ENCODE measurements at places on chromosomes 16 and 17.

- no peak for DNase-seq
Measured at GRCh38 chr17:32794533-32795246, 82.2 kb downstream of the MYO1D start.

DNA sequence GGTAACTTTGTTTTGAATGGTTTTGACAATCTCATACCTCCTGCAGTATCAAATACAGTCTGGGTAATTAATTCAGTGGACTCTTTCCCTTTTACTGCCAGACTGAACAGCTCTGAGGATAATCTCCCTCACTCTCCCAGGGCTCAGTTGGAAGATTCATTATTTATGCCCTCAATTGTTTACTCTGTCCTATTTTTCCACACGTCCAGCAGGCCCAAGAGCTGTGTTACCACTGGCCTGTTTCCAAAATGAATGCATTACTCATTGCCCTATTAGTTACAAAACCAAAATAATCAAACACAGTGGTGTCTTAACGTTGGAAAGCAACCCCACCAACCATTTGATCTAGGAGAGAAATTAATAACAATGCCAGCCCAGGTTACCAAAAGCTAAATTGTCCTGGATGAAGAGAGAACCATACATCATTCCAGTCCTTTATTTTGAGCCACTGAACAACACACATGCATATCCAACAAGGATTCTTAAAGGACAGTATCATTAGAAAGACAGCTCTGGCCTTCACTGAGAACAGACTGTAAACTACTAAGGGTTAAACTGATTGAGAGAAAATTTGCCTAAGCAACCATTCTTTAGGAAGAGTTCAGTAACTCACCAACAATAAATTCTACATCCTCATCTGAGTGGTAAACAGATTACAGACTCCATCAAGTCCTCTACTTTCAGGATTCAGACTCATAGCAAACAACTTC, 34.5 kb downstream of the FAM222B start:
- peak; percentile 91 for DNase-seq

DNA sequence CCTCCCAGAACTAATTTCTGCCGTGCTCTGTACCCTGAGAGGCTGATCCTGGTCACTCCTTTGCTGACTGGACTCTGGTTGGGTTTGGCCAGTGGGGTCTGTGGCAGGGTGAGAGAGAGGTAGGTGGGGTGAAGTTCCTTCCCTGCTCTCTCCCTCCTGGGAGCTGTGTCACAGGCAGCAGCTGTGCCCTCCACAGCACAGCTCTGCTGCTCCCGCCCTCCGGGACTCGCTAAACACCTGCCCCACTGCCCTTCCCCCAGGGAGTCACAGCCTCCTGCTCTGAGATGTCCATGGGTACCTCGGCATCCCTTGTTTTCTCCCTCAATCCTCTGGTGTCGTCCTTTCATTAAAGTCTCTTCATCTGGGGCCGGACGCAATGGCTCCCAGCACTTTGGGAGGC, 66.4 kb downstream of the SRCIN1 start:
- DNase-seq: no peak

DNA sequence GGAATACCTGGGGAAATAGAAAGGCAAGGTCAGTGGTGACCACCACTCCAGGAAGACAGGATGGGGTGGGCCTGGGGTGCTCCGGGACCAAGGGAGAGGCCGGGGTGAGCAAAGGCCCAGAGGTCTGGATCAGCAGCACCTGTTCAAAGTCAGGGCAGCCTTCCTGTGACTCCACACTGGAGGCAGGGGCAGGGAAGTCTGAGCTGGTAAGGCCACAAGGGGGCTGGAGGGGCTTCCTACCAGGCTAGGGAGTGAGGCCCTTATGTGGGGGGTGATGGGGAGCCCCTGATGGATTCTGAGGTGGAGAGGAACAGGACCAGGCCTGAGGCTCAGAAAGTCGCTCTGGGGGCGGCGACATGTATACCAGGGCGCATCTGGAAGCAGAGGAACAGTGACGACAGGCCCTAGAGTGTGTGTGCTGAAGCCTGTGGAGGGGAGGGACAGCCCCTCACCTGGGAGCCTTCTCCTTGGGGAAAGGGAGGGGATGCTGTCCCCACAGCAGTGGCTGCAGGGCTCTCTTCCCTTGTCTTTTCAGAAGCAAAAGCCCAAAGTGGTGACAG, 3.7 kb downstream of the C16orf78 start:
- no peak for DNase-seq

DNA sequence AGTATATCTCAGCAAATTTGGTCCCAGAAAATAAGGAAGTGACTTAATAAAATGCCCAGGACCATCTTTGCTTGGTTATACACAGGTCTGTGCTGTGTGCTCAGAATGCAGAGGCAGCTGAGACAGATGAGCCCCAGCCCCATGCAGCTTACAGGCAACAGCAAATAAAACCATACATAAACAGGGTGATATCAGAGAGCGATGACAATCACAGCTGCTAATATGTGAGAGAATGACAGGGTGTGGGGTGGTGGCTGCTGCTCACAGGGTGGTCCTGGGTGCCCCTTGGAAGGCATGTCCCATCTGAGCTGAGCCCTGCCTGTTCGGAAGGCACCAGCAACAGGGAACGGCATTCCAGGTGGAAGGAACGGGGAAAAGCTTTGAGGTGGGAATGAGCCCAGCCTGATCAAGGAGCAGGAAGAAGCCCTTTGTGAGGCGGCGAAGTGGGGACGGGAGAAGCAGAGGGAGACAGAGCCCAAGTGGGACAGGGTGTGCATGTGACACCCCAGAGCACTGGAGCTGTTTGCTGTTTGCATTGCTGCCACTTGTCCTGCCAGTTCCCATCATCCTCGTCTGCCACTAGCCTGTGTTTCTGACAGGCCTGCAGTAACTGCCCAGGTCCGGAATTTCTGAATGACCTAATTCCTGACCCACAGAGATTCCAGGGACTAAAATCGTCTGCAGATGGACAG, 150.5 kb downstream of the KATNIP start:
- no peak for DNase-seq

GRCh38 chr16:24164416-24164815, 91.7 kb upstream of the CACNG3 start:
- DNase-seq: no peak

DNA sequence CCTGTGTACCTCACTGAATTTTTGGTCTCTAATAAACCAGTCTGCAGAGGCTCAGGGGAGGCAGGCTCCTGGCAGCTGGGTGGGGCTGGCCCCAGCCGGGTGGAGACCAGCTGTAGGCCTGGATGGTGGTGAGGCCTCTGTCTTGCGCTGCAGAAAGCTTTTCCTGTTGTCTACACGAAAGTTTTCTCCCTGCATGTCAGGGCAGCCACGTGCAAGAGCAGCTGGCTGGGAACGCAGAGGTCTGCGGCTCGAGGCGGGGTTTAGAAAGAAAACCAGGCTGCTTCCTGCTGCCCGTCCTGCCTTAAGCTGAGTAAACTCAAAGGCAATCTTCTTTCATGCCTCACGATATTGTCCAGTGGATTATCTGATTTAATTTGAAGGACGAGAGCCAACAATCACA, 2.4 kb downstream of the SERPINF1 start:
- DNase-seq: peak; percentile 92

DNA sequence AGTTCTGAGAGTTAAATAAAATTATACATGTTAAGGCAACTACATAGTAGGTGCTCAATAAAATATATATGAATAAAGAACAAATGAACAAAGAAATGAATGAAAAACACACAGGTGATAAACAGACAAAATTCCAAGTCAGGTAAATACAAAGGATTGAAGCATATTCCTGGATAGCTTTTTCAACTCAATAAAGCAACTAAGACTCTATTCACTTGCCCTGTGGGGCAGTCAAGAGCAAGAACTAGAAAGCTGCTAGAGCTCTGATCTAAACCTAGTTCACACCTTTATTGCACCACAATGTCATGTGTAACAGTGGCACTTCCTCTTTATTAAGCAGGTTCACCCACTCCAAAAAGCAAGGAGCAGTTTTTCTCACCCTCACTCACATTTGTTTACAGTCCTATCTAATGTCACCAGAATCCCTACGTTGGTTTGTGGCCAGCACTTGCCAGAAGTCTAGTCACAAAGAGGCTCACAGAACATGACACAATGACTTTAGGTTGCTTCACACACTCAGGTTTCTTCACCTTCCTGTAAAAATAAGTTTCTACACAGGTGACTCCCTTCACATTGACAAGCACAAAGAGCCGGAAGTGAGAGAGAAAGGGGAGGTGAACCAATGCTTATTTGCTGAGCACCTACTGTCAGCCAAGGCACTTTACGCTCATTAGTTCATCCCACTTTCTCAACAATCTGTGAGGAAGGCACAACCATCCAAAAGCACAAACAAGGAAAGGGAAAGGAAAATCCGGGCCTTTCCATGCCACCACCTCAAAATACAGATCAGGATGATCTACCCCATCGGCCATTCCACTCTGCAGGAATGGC, 70.8 kb downstream of the XPO6 start:
- DNase-seq: no peak

DNA sequence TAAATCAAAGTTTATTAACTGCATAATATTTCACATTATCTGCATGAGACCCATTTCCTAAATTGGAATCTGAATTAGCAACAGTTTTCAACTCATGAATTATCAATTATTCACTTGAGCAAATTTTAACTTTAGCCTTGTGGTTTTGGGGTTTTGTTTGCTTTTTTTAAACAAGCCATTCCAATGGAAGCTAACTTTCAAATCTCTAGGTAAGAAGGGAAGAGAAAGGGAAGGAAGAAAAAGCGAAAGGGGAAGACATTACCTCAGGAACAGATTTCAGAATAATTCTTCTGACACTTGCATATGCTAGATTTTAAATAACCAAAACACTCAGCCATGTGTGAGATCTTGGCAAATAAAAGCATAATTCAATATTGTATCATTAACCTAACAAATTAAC, 102.7 kb downstream of the CA4 start:
- DNase-seq: no peak

DNA sequence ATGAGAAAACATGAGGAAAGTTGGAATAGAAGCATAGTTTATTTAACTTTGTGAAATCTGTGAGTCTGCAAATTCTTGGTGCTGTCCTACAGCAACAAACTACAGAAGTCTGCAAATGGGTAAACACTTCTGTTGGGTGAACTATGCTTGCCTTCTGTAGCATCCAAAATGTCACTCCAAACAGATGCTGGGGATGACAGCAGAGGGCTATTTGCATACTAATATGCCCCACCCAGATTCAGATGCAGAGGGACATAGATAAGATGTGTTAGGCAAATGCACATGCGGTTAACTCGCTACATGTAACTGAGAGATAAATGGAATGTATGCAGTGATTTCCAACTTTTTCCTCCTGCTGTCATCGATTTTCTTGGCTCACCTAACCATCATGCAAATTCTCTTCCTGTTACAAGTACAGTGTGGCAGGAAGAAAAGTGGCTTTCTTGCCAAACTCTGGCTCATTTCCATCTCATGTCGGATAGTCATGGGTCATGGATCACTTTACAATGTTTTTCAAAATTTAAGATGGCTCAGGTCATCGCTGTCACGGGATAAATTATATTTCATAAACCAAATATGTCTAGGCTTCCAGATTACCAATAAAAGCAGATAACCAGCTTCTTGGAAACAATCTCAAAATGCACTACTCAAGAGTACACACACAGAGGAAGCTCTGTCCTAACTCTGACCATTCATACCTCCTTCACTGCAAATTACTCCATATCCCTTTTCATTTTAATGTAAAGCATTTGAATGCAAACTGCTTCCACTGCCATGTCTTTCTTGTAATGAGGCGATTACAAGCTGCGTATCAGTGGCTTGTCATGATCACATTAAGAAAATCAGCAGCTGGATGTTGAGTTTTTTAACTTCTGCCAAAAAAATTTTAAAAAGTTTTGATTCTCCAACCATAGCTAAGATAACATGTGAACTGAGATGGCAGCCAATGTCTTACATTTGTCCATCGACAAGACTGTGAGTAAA, 47.7 kb downstream of the ADAMTS18 start:
- peak; percentile 13 for DNase-seq

DNA sequence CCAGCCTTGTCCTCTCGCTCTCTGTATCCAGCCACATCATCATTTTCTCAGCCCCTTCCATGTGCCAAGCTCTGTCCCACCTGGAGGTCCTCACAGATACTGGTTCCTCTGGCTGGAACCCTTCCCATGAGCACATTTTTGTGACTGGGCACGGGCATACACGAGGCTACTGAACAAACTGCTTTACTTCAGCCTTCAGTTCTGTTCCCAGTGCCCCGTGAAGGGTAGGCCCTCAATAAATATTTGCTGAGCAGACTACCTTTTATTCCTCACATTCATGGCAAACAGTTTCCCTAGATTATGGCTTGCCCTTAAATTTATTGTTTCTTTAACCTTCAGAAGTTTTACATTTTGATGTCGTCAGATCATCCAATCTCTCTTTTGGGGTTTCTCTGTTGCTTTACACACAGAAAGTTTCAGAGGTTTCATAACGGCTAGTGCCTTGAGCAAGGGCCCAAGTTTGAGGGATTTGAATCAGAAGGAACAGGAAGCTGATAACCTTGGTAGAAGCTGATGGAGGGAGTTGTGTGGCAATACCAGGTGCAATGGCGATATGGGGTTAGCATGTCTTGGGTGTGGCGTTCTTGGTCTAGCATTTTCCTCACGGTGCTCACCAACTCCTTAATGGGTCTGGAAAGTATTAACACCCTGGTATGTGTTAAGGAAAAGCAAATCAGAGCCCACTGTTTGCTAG, 27.8 kb downstream of the TMEM92 start:
- DNase-seq: no peak

Data from cardiac fibroblast (primary cell).